Epithelial cell of alveolus of lung (primary cell): ENCODE measurements at places on chromosomes 6 and 20. TPM values are rescaled to one million over a fixed set of nuclear protein-coding genes. Genes with fewer than 3 reads are reported as not detected.

ROS1 gene
- 0.08 and 1.4 TPM in 2 replicates for total RNA-seq

SEMG2 gene
- total RNA-seq = not detected in 2 replicates

WFDC10B gene
- not detected in 2 replicates for total RNA-seq

ELOVL4 gene
- total RNA-seq = 7.1 and 9.0 TPM in 2 replicates

TP53TG5 gene
- not detected in 2 replicates for total RNA-seq
